Activated CD4-positive, CD25-positive, alpha-beta regulatory T cell treated with anti-CD3 and anti-CD28 coated beads, Interleukin-2, amount 50 U/mL, for 72 hours (primary cell): ENCODE measurements at places on chromosomes 11 and 22.

- no peak for DNase-seq
Measured at GRCh38 chr11:3147257-3147619, 17.9 kb downstream of the OSBPL5 start.

- DNase-seq, result peak; percentile 85
Measured at GRCh38 chr11:108593214-108593922, at the start of gene EXPH5. Gene EXPH5, minus strand, starts transcription at chr11:108593768. Its CDS starts 232 bp downstream, at chr11:108593536.

DNA sequence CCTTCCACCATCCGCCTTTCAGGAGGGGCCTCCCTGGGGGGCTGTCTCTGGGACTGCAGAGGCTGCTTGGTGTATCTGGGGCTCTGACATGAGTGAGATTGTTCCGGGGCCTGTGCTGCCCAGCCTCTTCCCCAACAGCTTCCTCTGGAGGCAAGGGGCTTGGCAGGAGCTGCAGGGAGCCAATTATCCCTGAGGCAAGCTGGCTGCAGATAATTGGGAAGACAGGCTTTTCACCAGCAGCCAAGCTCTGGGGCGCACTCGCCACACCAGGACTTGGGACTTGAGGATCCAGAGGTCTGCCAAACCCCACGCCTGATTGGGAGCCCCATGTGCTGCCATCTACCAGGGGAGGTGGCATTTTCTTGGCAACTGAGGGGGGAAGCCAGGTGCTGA is 15.6 kb upstream of the RTN4R start:
- no peak for DNase-seq

DNA sequence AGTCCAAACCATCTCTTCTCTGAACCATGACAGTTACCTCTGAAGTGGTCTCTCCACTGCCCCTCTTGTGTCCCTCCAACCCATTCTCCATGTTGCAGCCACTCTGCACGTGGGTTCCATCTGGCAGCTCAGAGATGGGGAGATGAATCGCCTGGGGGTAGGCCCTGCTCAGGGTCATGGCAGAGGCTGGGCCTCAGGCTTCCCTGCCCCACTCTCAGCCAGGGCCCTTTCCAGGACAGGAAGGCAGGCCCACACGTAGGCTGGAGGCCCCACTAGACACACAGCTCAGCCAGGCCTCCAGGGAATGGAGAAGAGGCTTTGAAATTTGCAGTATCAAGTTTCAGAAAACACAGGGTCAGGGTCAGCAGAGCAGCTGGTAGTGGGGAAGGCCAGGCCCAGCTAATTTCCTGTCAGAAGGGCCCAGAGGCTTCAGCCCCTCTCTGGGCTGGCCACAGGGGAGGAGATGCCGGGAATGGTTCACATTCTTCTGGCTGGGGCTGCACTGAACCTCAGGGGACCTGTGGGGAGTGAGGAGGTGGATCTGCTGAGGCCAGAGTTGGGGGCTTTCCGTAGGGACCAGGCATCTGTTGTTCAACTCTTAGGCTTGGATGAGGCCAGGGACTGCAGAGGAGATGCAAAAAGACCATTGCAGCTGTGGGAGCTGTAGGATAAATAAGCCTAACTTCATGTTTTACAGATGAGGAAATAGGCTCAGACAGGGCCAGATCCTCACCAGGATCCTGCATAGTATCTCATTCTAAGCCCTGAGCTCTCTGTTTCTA is 101.6 kb downstream of the SWAP70 start:
- DNase-seq, result no peak

DNA sequence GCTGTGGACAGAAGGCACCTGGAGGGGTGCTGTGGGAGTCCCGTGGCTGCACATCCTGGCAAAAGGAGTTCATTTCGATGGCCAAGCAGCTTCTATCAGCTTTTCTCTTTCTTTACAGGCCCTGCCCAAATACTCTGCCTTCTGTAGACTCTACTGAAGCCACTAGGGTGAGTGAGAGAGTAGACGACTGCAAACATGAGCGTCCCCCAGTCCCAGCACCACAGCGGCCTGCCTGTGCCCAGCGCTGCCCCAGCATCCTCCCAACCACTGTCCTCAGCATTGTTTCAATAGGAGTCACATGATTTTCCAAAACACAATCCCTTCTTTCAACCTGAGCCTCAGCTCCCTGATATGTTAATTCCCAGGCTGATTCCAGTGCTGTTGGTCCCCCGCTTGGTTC is 110.0 kb downstream of the KIRREL3 start:
- DNase-seq, result no peak

DNA sequence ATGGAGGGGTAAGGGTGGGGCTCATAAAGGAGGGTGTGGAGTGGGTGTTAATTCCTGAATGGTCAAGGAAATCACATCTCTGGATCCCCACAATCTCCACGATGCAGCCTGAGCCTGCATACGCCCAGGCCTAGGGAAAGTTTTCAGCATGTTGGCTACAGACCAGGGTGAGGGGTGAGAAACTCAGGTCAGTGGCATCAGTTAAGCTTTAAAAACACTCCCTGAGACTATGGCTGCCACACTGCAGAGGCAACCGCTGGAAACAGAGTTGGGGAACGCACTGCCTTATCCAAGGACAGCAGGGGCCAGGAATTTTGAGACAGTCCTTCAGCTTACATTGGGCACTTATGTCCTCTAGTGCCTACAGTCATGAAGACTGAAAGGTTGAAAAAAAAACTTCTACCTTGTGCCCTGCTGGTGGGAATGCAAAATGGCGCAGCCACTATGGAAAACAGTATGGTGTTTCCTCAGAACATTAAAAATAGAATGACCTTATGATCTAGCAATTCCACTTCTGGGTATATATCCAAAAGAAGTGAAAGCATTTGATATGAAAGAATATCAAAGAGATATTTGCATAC is 19.7 kb downstream of the DKK3 start:
- DNase-seq, result no peak

DNA sequence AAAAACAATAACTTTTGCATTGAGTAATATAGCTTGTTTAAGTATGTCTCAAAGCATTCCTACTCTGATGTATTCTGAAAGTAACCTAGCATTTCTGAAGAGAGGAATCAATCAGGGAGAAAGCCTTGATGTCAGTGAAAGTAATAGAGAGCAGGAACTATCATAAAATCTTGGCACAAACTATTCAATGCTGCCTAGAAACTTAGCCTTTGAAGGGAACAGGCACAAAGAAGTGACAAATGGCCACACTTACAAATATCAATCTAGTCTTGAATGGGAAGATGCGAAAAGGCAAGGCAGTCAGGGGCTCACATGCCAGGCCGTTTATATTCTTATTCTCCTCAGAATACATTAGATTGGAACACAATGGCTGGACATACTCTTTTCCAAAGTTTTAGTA is 576.5 kb upstream of the ANO3 start:
- DNase-seq, result no peak

DNA sequence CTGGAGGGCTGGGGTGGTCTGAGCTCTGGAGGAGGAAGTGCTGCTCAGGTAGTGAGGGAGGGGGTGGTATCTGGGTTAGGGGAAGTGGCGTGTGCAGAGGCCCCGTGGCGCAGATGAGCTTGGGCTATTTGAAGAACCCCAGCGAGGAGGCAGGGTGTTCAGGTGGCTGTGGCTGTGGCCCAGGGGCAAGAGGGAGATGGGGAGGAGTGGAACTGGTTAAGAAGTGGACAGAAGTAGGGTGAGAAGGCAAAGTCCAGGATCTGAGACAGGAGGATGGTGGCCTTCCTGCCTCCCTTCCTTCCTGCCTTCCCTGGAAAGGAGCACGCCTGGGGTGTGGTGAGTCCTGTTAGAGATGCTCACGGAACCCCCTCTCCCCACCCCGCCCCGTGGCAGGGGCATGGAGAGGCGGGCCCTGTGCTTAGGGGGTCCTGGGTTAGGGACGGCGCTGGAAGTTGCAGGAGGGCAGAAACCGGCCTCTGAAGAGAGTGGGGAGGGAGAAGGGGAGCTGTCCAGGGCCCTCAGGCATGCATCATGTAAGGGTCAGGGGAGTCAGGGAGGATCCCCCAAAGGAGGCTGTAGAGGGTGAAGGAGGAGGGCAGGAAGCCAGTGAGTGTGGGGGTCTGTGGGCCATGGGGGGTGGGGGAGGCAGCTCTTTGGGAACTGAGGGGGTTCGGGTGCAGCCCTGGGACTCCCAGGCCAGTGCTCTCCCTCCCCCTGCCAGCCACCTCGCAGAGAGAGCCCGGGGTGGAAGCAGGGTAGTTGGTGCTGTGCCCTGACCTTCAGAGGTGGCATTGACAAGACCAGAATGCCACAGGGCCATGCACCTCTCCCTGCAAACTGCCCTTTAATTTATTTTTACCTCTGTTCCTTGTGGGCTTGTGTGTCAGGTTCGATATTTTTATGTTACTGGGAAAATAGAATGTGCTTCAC is 63.7 kb upstream of the PARVG start:
- DNase-seq, result no peak

DNA sequence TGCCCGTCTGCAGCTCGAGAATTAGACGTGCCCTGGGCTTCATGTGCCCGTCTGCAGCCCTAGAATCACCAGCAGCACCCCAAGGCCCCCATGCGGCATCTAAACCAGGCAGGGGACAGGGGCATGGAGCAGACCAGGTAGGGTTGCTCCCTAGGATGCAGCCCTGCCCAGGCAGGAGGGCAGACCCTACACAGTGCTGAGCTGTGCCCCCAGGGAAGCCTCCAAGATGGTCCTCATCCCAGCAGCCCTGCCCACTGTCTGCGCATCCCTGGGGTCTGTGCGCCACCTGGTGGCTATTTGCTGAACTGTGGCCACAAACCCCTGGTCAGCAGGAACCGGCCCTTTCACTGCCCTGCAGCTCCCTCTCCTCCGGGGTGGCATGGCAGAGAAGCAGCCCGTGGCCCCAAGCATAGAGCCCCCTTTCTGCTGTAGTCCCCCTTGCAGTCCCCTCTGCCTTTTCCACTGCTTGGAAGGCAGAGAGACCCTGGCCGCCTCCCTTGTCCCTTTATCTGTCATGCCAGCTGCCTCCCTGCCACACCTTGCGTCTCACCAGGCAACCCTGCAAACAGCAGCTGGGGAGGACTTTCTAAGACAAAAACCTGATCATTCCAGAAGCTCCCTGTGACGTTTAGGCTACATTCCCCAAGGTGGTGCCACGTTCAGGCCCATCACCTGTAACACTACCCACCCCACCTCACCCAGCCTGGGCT is 86.6 kb downstream of the KCNQ1 start:
- DNase-seq, result peak; percentile 79

DNA sequence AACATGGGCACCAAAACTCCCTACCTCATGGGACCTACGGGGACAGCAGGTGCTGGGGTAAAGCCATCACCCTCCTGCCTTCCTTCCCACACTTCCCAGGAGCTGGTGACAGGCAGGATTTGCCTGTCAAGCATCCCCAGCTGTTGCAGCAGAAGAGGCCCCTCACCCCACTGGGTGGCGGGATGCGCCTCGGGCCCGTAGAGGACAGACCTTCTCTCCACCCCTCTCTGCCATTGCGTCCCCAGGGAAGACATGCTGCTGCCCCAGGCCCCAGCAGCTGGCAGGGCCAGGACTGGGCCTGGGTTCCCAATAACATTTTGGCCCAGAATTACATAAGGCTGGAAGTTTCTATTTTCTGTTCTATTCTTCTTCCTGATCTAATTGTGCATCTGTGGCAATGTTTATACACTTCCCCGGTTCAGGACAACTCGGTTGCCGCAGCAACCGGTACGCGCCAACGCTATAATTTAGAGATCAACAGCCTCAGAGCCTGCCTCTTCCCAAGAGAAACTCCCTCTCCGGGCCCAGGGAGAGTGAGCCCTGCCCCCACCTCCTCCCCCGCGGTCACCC is 25.4 kb downstream of the KCNJ4 start:
- DNase-seq, result no peak

DNA sequence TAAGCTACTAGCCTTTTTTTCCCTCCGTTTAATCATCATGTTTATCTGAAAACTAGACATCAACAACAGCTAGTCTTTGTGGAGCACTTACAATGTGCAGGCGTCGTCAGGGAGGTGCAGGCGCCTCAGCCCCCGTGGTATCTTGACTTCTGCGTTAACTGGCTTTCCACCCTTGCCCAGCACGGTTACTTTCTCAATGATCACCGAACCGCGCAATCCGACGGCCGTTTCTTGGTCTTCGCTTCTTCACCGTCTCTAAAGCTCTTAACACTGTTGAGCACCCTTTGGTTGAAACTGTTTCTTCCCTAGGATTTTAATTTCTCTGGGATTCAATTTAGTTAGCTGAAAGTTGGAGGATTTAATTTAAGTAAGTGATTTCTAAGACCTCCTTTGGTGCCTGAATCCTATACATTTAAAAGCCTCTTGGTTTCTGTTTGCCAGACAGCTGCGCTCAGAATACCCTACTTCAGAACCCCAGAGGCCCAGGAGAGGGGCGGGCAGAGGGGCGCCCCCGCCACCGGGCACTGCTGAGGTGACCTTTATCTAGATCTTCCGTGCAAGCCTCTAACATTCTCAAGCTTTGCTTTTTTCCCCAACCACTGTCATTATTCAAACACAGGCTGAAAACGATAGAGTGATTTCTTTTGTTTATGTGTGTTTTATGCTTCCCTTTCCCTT is 18.0 kb upstream of the TMEM218 start:
- DNase-seq, result no peak

GRCh38 chr11:121067962-121068647 is 32.9 kb upstream of the TECTA start:
- DNase-seq, result no peak

DNA sequence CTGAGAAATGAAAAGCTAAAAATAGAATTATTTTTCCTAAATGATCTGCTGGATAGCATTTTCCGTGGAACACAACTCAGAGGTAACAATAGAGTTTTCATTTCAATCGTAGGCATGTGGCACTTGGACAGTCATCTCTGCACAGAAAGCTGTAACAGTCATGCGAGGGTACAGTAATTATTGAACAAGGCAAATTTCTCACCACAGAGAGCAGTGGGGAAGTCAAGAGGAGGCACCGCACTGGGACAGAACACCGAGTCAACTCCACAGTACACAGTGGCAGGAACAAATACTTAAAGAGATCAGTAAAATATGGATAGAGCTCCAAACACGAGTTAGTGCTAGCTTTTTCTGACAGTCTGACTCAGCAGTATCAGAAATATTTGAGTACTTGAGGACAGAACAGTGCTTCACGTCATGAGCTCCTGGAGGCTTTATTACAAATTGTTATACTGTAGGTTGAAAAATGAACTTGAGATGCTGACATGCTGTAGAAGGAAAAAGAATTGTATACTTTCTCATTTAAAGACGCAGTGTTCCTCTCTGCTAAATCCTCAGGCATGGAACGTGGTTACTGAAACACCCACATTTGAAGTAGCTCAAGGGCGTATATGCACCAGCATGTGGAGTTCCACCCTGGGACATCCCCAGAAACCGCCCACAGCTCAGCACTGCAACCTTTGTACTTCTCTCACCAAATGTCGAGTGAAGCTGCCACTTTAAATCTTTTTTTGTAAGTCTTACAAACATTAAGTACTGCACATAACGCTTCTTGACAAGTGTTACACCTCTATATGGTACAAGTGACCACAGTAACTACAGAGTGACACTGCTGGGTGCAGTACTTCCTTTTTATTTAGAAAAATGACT is 27.4 kb upstream of the YPEL1 start:
- no peak for DNase-seq

- no peak for DNase-seq
Measured at GRCh38 chr11:32348502-32348901, 86.8 kb downstream of the WT1 start.

GRCh38 chr22:46587061-46587460 is 33.1 kb upstream of the GRAMD4 start:
- DNase-seq, result no peak

GRCh38 chr11:4190098-4190497 is 95.5 kb downstream of the RRM1 start:
- no peak for DNase-seq

- no peak for DNase-seq
Measured at GRCh38 chr11:70727899-70728620, 329.7 kb downstream of the CTTN start.
